Activated CD4-positive, alpha-beta T cell treated with anti-CD3 and anti-CD28 coated beads, Interleukin-2, amount 50 U/mL, for 16 hours (primary cell): ENCODE measurements at places on chromosomes 2 and 18.

DNA sequence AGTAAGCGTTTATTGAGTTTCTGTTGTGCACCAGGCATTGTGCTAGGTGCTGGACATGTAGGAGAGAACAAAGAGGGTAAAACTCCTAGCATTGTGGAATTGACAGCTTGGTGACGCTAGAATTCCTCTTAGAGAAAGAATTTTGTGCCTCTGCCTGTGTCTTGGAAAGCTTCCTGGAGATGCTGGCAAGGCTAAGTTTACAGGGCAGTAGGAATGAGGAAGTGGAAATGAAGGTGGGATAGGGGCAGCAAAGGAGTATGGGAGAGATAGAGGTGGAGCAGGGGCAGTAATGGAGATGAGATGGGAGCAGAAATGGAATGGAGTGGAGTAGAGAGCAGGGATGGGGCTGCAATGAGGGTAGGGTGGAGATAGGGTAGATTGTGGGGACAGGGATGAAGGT lies 29.8 kb downstream of the GPR39 start:
- DNase-seq = no peak

DNA sequence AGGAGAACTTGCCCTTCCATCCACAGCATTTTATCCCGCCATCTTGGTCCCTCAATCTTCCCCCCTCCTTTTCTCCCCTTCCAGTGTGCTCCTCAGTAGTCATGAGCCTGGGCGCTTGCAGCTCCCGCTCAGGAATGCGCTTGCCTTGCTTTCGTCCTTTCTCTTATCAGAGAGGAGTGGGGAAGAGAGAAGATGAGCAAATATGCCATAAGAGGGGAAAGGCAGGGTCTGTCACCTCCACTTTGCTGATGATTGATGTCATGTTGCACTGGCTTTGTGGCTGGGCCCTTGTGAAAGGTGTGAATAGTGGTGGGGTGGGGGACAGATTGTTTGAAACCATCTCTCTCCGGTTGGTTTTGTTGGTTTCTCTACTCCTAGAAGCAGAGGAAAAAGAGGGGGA lies 569.3 kb downstream of the TNS1 start:
- DNase-seq = no peak

DNA sequence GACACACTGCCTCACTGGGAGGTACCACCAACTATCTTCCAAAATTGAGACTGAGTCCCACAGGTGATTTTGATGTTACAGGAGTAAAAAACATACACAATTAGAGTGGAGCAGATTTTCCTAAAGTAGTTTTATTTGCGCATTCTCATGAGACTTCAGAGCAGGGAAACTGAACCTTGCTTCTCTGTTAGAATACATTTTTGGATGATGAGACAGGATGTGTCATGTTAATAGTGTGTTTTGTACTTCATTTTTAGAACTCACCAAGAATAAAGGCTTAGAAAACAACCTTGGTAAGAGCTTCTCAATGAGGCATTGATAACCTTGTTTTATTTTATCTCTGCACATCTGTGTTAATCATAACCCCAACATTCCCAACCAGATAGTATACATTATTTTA lies 310.2 kb upstream of the GALNT5 start:
- DNase-seq = no peak

- DNase-seq = no peak
These were observed 573.5 kb upstream of the CNTNAP5 start for GRCh38 chr2:123451542-123451941.

DNA sequence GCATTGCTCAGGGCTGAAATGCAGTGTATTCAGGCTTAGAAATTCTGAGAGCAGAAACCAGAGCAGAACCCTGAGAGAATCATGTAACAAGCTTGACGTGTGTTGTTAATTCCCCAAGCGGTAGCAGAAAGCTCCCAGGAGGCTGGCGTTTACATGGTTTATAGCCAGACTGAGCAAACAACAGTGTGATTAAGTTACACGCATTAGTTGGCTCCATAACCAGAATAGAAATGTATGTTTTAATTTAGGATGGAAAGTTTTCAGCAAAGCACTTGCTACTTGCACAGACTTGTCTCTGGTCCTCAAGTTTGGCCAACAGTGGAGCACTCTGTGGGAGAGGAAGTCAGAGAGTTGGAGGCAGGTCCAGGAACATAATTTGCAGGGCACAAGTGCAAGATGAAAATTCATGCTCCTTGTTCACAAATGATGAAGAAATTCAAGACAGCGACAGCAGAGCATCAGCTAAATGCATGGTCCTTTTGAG lies 69.3 kb downstream of the MAPK4 start:
- no peak for DNase-seq

- no peak for DNase-seq
These were observed 34.4 kb upstream of the ADNP2 start for GRCh38 chr18:80074697-80075096.
